ENCODE measurements at places on chromosomes 7 and 10.

DNA sequence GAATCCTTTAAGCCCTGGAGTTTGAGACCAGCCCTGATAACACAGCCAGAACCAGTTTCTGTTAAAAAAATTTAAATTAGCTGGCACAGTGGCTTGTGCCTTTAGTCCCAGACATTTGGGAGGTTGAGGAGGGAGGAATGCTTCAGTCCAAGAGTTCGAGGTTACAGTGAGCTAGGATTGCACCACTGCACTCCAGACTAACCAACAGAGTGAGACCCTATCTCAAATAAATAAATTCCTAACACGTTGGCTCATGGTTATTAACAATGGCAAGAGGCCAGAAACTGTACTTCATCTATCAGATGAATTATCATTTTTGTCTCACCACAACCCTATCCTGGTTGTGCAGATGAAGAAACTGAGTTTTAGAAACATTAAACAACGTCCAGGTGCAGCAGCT is 2.1 kb upstream of the PPIA start:
- no peak for DNase-seq

DNA sequence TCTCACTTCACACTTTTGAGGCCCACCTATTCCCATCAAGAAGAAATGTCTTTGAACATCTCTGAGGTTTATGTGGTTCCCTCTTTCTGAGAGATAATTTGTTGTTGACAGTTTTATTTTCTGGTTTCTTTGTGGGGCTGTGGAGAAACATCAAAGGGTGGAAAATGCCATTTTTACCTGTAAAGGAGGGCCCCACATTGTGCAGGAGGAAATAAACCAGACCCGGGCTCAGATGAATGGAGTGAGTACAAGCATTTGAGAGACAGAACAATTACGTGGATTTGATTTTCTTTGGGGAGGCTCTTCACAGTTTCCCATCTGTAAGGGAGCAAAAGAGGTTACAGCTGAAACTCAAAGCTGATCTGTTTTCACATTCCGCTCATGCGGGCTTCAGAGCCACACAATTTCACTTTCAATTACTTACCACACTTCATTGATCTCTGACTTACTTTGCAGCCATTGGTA is 29.8 kb downstream of the ITPRIP start:
- DNase-seq, result no peak

- DNase-seq, result no peak
These were observed 317.6 kb downstream of the RPS24 start for GRCh38 chr10:78351283-78351682.

GRCh38 chr7:132145466-132145865 is 430.8 kb downstream of the PLXNA4 start:
- DNase-seq, result peak; percentile 91

DNA sequence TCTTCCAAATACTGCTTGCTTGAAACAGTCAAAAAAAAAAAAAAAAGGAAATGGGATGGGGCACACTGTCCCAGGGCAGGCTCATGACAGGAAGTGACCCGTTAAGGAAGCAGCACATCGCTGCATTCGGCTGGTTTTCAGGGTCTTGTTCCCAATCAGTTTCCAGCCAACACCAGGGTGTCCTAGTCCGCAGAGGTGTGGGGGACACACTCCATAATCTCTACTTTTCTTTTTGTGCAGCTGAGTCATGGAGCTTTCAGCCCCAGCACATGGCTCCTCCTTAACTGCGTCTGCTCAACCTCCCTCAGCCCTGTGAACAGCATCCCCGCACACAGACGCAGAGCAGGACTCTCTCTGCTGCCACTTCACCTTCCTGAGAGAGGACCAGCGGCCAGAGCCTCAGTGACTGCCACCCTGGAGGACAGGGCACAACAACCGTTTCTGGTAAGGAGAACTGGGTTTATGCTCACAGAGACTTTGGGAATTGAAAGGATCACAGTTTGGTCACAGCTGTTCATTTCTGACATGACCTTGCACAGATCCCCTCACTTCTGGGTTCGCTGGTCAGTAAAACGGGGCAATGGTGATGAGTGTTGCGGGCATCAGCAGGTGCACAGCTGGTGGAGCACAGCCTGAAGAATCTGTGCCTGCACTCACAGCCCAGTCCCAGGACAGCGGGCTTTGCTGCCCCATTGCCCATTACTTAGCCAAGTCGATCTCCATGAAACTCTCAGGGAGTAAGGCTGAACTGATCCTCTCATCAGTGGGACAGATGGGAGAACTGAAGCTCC is at the start of gene GIMAP5:
Gene GIMAP5 (plus strand): TSS at position 154 of the 791 bp plus-strand sequence. CDS start 3,467 bp downstream, outside the sequence.
- no peak for DNase-seq

DNA sequence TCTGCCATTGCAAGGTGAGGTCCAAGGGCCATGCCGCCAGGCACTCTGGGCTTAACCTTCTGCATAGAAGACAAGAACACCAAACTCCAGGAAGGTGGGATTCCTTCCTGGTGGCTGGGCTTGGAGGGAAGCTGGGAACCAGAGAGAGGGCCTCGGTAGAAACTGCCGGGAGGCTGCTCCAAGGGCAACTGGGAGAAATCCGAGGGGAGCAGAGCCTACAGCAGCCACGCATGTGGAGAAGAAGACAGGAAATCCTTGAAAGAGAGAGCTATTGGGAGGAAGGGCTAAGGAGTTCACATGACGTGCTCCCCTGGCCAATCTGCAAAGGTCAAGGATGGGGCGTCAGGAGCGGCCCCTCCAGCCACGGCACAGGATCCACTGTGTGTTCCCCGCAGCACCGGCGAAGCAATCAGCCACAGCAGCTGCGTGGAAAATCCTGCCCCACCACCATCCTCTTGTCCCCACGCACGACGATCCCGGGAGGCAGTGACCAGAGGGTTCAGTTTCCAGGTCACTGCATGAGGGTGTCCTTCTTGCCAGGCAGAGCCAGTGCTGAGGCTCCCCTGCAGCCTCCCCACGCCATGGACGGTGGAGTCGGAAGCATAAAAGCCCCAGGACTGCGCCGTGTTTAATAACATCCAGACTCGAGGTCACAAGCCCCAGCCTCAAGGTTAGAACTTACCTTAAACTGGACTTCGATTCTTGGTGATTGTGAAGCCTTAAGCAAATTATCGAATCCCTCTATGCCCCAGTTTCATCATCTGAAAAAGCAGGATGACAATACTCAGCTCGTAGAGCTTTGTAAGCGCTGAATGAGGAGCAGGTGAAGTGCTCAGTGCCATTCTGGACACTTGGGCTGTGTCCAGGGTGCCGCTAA is 8.6 kb upstream of the PPP2R2D start:
- DNase-seq, result no peak

- DNase-seq, result no peak
These were observed 1233.4 kb downstream of the XPNPEP1 start for GRCh38 chr10:108689891-108690290.

- peak; percentile 9 for DNase-seq
These were observed 7.9 kb downstream of the TUBAL3 start for GRCh38 chr10:5396556-5397300.

DNA sequence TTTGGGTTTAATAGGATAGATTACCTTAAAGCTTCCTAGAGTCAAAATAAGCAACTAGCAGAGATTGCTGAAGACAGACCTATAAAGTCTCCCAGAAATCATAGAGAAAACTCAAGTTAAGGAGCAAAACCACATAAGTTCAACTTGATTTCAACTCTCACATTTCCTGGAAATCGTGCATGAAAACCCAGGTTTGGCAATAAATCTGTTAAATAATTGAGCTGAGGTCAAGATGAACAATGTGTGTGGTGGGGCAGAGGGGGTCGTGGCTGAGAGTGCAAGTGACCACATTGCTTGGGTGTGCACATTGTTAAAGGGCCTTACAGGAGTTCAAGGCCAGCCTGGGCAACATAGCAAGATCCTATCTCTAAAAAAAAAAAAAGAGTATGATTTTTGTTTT is 636.5 kb downstream of the GALNT17 start:
- peak; percentile 14 for DNase-seq

DNA sequence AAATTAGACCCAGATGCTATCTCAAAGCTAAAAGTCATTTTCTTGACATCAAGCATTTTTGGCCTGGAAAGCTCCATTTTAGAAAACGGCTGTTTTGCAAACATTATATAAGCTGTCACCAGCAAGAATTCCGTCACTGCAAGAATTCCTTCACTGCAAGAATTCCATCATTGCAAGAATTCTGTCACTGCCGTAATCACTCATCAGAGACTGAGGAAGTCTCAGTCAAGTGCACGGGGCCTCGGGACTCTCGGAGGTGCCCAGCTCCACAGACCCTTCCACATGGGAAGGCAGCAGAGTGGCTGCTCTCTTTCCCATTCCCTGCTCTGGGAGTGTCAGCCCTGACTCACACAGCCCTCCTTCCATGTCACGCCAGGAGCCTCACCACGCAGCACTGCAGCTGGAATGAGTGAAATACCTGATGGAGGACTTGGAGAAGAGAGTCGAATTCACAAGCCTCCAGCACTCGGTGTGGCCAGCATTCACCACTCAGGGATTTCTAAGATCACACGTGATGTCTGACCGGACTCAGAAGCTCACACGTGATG is 168.3 kb downstream of the PTPRN2 start:
- no peak for DNase-seq

- no peak for DNase-seq
These were observed 302 bp upstream of the EN2 start for GRCh38 chr7:155457544-155458110.

GRCh38 chr7:137882261-137882668 is 35.5 kb upstream of the DGKI start:
- peak; percentile 99 for DNase-seq

DNA sequence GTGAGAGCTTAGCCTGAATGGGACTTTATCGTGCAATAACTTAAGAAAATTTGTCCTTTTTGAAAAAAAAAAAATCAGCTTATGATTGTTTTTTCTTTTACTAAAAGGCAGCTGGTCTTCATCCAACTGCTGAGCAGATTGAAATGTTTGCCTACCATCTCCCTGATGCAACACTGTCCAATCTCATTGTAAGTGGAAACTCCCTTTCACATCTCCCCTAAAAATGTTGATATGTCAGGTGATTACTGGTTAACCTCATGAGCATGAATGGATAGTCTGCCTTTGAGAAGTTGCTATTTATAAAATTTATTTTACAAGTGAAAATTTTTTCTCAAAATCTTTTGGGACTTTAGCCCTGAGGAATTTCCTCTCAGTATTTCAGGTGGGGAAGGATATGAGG is 17.8 kb upstream of the HKDC1 start:
- DNase-seq, result peak; percentile 5

GRCh38 chr10:5362873-5363272 is 1.9 kb upstream of the UCN3 start:
- no peak for DNase-seq

GRCh38 chr7:2093843-2094220 is 138.9 kb downstream of the MAD1L1 start:
- DNase-seq, result no peak

DNA sequence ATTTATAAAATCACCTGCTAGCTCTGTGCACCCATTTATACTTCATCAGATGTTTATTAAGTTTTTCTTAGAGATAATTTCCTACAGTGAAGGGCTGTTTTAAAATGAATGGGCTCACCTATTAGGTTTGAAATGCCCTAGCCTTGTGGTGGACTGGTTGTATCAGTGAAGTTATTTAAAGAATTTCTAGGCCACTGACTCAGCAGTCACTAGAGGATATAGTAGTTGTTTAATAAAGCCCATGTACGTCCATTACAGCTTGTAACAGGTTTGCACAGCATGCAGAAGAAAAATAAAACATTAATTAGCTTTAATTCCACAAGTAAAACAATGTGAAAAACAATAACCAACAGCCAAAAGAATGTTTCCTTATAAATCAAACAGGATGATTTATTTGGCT is 128.0 kb downstream of the RSU1 start:
- DNase-seq, result no peak

GRCh38 chr7:14209896-14210484 is 220.5 kb upstream of the ETV1 start:
- no peak for DNase-seq

GRCh38 chr10:7033031-7033430 is 377.8 kb downstream of the SFMBT2 start:
- no peak for DNase-seq

GRCh38 chr10:29702273-29703164 is 67.7 kb upstream of the SVIL start:
- no peak for DNase-seq

DNA sequence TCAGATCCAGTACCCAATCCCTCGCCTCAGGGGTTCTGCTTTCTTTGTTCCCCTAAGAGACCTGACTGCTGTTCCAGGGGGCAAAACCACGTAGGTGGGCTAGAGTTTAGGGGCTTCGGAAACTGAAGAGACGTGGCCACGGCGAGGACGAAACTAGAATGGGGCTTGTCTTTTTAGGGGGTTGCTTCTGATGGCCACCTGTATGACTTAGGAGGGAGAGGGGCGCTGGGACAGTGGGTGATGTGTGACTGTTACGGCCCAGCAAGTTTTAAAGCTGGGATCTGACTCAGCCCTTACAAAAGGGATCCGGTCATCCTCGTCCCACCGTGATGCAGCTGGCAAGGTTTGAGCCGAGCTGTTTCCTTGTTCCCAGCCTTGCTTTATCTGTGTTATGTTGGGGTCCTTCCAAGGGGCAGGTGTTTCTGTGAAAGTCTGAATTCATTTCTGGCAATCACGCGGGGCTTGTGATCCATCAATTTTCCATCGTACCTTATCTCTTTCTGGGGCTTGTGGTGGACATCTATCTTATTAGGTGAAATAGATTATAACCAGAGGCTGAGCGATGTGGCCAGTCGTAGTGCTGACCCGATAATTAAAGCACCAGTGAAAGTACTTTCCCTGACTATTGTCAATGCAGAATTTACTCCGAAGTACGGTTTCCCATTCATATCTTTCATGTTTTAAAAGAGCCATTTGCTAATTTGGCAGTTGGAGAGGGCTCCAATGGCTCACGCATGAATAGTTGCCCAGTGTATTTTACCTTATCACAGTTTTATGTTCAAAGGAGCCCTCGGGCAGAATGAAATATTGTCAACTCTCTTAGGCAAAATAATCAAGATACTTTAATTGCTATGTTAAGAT is 830 bp downstream of the MET start:
- DNase-seq, result no peak

GRCh38 chr7:70406186-70406949 is 725.6 kb upstream of the GALNT17 start:
- no peak for DNase-seq

DNA sequence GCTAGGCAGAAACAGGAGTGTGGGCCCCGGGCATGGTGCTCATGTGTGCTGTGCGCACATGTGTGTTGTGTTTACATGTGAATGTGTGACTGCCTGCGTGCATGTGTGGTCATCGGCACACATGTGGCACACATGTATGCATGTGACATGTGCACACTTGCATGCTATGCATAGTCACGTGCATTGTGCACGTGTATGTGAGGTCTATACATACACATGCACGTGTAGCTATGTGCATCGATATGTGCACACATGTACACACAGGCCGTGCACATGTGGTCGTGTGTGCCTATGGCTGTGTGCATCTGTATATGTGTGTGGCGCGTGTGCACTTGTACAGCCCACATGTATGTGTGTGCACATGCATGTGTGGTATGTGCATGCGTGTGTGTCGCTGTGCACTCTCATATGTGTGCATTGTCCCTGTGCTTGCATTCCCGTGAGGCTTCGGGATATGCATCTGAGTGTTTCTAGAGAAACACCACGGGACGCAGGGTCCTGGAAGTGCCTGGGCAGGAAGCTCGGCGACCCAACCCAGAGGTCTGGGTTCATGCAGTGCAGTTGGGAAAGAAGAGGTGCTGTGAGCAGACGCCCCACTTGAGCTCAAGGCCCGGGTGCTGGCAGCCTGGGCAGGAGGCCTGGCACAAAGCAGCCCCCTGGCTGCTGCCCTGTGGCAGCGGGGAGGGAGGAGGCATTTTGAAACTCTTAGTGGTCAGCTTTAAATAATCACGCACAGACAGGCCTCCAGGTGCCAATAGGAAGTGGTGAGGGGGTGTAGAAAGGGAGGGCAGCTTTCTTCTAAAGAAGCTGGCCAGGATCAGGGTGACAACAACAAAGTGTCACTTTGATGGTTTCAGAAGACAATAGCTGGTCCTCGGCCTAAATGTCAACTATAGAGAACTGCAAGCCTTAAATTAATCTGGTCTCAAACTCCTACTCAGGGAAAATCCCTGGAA is 410.0 kb upstream of the MGMT start:
- DNase-seq, result no peak

Measured in astrocyte of the spinal cord (primary cell).